ENCODE measurements at places on chromosomes 3 and 15.

GRCh38 chr15:44219073-44219472, 24.0 kb upstream of the FRMD5 start:
- DNase-seq = no peak

DNA sequence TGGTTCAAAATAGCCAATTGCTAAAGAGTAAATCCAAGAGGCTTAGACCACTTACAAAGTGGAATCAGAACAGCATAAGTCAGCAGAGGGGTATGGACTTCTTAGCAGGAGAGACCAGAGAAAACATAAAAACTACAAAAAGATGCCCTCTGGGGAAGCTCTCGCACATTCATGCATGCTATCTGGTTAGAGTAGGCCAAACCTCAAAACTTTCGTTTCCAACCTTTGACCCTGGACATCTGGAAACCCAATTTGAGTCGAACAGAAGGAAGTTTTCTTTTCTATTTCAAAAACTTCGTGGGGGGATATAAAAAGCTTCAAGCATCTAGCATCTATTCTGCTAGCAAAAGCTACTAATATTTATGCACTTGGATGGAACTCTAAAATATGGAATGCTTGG, 523.9 kb upstream of the AGTR1 start:
- DNase-seq = no peak

- DNase-seq = no peak
Observed at GRCh38 chr15:58703610-58704009, 45.9 kb downstream of the ADAM10 start.

- DNase-seq = peak; percentile 72
Observed at GRCh38 chr3:66195347-66195783, 25.4 kb upstream of the SLC25A26 start.

DNA sequence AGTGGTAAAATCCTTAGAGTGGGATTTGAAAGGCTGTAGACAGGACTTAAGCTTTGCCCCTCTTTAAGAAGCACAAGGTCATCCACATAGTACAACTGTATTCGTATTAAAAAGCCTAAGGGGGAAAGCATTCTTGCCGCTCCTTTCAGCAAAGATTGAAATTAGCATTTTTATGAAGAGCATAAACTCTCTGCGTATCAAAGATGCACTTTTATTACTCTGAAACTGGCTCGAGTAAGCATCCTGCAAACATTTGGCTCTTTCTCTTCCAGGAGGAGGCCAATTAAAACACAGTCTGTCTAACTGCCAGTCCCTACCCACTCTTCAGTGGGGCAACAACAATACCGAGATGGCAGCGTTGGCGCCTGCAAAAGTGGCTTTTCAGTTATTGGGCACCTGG, 192.5 kb upstream of the TPRG1 start:
- no peak for DNase-seq

DNA sequence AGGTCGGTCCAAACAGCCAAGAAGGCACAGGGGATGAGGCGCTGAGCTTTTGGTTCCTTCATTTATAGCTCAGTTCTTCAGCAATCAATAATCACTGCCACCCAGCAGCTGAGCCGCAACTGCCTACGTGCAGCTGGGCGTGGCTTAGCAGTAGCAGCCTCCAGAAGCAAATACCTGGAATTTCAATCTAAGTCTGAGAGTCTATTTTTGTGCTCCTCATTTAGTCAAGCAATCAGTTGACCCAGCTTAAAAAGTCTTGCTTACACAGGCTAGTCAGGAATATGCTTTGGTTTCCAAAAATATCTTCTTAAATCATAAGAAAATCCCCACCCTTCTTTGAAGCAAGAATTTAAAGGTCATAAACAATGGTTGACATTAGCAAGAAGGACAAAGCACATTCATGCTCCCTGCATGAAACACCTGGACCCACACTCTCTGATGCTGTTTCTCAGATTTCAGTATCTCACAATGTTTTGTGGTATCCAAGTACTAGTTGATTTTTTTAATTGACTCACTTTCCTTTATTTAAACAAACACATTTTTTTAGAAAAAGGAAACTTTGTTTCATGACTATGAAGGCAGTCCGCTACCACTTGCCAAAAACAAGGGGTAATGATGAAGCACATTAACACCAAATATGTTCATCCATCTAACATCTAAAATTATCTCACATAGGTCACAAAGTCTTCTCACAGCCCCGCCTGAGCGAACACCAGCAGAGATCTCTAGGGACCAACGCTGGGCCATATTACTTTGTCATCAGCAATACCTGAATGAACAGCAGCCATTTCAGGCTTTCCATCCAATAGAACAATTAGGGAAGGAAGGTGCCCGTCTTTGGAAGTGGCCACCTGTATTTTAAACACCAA, 106.1 kb downstream of the OXNAD1 start:
- DNase-seq = peak; percentile 70

DNA sequence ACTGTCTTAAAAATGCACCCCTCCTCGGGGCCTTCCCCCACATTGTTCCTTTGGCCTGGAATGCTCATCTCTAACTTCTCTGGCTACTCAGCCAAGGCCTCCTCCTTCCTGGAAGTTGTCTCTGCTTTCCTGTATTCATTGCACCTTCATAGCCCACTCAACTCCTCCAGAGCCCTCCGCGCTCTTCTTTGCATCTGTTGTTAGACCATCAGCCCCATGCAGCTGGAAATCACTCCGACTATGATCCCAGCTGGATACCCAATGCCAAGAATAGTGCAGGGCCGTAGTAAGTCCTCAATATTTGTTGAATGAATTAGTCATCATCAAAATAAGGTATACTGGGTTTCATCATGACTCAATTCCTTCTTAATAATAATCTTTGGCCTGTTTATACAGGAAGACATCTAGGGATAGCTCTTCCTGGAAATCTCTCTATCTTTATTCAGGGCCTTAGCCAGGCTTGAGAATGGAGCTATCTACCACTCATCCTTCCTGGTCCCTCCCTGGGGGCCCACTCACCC, 112.7 kb downstream of the SYNPR start:
- no peak for DNase-seq

DNA sequence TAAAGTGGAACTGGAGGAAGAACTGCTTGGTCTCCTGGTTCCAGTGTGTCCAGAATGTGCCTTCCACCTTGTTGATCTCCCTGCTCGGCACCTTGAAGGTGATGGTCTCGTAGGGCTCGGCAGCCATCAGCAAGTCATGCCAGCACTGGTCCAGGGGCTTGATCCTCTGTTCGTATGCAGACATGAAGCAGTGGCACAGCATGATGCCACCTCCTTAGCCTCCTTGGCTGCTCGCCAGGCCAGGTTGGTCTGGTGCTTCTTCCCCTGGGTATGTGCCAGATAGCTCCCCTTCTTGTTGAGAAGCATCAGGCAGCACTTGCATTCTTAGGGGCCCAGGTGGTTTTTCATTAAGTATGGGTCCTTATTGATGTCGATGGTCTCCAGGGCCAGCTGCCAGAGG, 17.8 kb upstream of the TXNRD3 start:
- DNase-seq = no peak

- DNase-seq = no peak
Observed at GRCh38 chr15:81336568-81336967, 12.6 kb upstream of the STARD5 start.

DNA sequence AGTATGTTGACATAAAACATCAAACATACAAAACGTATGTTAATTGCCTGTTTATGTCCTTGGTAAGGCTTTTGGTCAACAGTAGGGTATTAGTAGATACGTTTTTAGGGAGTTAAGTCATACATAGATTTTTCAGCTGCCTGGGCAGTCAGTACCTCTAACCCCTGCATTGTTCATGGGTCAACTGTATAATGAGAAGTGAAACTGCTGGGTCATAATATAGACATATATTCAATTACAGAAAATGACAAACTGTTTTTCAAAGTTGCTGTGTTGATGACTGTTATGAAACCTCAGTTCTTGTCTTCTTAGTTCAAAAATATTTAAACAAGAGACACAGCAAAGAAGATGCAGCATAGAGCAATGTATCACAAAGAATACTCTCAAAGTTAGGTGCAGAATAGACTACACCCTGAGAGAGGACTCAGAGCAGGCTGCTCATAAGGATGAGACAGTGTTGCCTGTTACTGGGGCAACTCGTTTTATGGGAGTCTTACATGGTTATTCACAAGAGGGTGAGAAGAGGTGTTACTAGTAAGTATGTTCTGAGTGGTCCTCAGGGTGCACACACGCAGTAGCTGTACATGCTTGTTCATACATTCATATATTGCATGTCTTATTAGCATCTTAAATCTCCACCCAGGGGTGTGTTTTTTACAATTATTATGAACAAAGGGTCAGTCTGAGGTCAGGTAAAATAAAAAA, 53.1 kb upstream of the ADAMTS17 start:
- DNase-seq = no peak

DNA sequence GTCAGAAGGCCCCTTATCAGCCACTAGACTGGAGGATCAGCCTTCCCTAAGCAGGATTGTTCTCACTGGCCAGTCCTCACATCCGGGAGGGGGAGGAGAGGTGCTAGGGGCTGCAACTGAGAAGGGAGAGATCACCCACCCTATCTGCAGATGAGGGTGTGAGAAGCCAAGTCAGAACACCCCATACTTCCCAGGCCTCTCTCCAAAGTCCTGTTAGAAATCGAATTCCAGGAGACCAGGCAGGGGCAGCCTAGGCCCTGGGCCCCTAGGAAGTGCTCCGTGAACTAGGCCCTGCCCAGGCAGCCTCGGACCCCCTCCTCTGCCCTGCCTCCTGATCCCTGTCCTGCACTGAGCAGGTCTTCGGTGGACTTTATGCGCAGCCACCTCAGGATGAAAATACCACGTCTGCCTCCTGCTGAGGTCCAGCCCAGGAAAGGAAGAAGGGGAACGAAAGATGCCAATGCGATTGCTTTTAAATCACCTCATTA, 933 bp downstream of the DZIP1L start:
- no peak for DNase-seq

- no peak for DNase-seq
Observed at GRCh38 chr3:34346656-34347055, 548.2 kb downstream of the PDCD6IP start.

DNA sequence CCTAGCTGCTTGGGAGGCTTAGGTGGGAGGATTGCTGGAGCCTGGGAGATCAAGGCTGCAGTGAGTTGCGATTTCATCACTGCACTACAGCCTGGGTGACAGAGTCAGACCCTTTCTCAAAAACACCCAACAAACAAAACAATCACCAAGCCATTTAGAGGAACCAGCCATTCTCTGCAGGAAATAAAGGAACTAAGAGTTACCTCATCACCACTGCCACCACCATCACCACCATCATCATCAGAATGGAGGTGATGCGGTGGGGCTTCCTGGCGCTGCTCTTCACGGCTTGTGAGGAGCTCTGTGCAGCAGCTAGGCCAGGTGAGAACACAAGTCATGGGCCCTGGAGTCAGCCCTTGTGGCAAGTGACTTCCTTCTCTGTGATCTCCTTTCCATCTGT, 37.7 kb upstream of the KLHL25 start:
- no peak for DNase-seq

GRCh38 chr15:90320885-90321278, 31.2 kb upstream of the ZNF774 start:
- no peak for DNase-seq

Data from thyroid gland (tissue), 4 donors.